Activated CD4-positive, alpha-beta T cell treated with anti-CD3 and anti-CD28 coated beads, Interleukin-2, amount 50 U/mL, for 1 hour (primary cell): ENCODE measurements at places on chromosomes 7 and 10.

DNA sequence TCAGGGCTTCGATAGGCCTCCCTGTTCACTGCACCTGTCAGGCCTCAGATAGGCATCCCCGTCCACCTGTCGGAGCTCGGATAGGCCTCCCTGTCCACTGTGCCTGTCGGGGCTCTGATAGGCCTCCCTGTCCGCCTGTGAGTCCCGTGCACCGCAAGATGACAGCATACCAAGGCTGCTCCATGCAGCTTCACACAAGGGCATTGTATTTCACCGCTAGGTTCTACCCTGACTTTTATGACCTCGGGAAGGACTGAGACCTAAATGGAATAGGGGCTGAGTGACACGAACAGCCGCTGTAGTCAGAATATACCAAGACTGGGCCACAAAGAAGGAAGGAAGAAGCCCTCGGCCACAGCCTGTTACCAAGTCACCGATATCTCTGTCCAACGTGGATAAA is 271.2 kb downstream of the DIP2C start:
- DNase-seq: no peak

DNA sequence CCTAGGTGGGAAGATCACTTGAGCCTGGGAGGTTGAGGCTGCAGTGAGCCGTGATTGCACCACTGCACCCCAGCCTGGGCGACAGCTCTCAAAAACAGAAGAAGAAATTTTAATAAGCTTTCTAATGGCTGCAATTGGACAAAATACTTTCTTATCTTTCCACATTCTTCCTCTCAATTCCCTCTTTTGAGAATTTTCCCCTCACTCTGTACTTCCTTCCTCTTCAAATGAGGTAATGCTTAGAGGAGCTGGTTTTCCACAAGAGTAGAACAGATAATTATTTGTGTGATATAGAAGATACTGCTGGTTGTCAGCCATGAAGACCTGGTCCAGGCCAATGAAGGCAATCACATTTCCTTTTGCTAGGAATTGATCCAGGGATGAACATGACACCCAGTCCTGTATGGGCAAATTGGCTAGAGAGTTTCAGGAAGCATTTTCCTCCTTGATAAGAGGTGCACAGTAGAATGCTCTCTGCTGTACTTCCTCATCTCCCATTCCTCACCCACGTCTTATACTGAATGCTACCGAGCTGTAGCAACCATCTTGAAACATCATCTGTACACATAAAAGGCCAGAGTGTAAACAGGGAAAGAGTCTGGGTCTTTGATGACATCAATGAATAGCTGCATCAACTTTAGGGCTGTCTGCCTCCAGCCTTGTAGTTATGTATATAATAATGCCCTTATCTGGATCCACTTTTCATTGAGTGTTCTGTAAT is 103.9 kb downstream of the CDK6 start:
- no peak for DNase-seq

DNA sequence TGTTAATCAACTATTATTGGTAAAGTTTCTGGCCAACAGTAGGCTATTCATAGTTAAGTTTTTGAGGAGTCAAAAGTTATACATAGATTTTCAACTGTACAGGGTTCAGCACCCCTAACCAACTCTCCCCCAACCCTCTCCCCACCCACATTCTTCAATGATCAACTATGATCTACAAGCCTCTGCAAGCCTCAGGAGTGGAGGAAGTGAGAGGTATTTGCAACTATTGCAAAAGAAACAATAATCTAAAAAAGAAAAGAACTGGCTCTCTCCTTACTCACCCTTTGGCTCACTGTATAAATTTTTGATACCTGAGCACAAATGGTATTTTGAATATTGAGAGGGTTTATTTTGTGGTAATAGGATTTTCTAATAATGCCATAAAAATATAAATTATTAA is 179.8 kb downstream of the IPMK start:
- no peak for DNase-seq

DNA sequence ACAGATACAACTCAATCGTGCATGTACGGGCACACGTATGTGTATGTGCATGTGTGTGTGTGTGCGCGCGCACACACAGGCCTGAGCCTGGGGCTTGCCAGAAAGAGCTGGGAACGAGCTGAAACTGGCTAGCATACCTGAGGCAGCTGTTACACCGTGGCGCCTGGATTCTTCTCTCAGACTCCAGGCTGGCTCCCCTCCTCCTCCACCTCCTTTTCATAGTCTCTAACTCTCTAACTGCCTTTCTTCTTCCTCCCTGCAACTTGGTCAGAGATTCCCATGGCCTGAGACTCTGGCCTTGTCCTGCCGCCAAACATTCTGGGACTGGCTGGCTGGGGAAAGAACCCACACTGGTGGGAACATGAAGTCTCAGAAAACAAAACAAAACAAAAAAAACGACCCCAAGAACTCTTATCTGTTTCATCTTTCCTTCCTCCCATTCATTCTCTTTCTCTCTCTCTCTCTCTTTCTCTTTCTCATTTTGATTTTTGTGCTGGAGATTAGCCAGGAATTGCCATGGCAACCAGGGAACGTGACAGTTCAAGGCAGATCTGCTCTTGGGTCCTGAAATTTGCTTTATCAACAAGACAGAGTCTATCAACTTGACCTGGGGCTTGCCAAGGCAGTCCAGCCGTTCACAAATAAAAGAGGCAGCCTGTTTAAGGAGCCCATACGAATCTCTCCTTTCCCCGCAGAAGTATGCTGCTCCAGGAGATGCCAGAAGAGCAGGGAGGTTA is 76.8 kb upstream of the SEM1 start:
- no peak for DNase-seq

DNA sequence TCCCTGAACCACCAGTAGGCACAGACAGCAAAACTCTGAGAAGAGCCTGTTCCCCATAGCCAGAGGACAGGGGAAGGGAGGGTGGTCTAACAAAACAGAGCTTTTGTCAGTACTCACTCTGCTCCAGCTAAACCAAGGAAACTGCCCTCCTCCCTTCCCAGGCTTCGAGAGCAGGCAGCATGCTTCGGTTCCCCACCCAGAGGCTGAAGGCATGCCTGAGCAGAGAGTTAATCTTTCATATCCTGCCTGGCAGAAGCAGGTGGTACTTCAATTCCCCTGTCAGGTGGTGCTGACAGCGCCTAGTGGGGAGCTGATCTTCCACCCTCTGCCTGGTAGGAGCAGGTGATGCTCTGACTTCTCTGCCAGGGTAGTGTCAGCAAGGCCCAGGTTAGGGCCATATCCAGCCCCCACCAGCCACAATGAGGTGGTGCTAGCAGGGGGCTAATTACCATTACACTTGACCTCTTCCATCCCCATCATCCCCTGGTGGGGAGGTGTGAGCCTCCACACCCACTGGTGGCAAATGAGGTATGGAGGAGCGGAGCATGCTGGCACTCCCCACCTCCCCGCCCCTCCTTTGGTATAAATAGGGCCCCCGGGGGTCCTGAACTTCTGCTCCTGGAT is 35.1 kb downstream of the SDK1 start:
- no peak for DNase-seq

GRCh38 chr10:93608421-93608820 is 3.9 kb upstream of the PDE6C start:
- DNase-seq: no peak

GRCh38 chr7:1964913-1965578 is 267.7 kb downstream of the MAD1L1 start:
- DNase-seq: no peak

- DNase-seq: no peak
Measured at GRCh38 chr10:76404531-76404930, 973.1 kb downstream of the LRMDA start.

GRCh38 chr7:43591558-43592180 is 8.8 kb downstream of the STK17A start:
- DNase-seq: no peak

DNA sequence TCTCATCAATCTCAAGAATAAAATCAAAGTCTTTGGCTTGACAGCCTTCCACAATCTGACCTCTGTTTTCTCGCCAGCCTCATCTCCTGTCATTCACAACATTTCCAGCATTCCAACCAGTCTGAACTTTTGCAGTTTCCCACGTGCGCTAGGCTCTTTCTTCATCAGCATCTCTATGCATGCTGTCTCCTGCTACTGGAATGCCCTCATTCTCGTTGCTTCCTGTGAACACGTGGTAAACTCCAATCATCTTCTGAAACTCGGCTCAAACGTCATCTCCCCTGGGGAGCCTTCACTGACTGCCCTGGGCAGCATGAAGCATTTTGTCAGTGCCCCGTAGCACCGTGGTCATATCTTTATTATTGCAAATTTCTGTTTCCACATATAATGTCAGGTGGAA is 12.2 kb upstream of the RSBN1L start:
- DNase-seq: no peak

GRCh38 chr7:98548370-98548769 is 68.7 kb upstream of the NPTX2 start:
- no peak for DNase-seq

- peak; percentile 29 for DNase-seq
Measured at GRCh38 chr7:48154792-48155413, 16.4 kb upstream of the ABCA13 start.

DNA sequence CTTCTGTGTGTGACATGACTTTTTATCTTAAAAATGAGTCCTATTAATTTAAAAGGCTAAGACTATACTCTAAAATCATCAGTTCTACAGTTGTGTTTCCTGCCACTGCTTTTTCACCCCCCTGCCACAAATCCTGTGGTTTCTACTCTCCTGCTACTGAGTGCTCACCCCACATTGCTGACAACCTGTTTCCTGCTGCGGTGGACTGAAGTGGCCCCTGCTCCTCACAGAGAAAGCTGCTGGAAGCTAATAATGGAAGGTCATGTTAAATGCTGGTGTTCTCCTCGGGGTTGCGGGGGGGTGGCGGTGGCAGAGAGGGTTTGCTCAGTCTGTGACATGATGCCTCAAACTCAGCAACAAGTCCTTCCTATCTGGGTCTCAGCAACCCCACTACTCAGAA is 113.2 kb upstream of the INHBA start:
- DNase-seq: no peak

DNA sequence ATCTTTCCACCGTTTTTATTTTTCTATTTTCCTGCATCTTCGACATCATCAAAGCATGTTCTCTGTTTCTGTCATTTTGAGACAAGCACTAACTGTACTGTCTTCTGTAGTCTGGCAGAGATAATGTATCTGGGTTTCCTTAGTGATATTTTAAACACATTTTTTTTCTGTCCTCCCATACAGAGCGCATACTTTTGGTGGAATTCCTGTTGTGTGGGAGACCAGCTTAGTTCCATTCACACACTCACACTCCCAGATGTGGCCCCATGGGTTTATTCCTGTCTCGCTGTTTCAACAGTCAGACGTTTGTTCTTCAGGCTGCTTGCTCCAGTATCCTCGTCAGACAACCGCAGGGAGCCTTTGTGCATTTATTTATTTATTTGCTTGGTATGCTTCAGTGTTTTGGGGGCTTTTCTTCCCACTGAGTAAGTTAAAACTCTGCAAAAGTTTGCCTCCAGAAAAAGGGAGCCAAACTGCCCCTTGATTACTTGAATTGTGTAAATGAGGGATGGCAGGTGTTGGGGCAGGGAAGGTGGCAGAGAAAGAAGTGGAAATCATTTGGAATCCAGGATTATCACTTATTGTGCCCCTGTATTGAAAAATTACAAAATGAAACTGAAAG is 456.8 kb upstream of the KLF6 start:
- DNase-seq: no peak

GRCh38 chr10:21449288-21449966 is 76.1 kb downstream of the SKIDA1 start:
- DNase-seq: no peak

DNA sequence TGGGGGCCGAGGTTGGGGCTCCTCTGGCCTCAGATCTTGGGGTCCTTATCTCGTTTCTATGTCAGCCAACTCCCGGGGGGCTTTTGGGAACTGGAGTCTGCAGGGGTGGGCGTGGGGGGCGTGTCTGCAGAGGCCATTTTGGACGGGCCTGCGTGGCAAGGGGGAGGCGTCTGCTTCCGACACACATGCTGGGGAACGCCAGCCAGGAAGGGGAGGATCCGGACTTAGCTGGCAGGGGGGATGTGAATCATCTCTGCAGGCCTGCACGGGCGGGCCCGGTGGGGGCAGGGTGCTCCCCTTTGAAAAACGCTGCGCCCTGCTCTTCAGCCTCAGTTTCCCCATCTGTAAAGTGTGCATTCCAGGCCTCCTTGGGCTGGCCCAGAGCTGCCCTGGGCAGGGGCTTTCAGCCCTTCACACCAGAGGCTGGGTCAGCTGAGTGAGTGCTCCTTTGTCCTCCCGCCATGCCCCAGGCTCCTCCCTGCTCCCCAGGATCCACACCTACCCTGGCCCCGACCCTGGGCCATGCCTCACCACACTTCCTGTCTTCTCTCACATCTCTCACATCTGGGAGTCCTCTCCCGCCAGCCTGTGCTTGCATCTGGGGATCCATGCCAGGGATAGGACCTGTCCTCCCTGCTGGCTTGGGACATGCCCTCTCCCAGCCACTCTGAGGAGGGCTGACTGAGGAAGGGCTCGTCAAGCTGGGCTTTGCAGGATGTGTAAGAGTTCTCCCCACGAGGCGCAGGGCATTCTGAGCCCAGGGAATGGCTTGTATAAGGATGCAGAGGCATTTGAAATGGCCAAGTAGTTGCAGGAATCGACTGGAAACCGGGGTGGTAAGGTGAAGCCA is 172.6 kb upstream of the TNRC18 start:
- peak; percentile 42 for DNase-seq

DNA sequence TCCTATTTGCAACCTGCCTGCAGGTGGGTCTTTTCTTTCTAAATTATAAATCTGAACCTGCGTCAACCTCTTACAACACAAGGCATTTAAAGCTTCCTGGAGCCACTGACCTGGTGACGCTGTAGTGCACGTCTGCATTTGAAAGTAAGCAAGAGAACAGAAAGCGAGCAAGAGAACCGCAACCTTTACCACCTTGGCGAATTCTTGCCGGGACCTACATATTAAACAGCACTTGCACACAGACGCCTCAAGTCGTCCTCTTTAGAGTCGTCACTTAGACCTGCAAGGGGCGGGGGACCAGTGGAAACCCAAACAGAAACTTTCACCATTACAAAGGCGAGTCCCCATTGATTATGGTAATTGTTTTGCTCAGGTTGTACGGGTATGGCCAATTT is 9.5 kb downstream of the GLI3 start:
- no peak for DNase-seq

- DNase-seq: no peak
Measured at GRCh38 chr10:98267894-98268693, at the start of gene LOXL4. Gene LOXL4 (minus strand): TSS chr10:98268194. CDS start chr10:98263019, 5,175 bp downstream.

DNA sequence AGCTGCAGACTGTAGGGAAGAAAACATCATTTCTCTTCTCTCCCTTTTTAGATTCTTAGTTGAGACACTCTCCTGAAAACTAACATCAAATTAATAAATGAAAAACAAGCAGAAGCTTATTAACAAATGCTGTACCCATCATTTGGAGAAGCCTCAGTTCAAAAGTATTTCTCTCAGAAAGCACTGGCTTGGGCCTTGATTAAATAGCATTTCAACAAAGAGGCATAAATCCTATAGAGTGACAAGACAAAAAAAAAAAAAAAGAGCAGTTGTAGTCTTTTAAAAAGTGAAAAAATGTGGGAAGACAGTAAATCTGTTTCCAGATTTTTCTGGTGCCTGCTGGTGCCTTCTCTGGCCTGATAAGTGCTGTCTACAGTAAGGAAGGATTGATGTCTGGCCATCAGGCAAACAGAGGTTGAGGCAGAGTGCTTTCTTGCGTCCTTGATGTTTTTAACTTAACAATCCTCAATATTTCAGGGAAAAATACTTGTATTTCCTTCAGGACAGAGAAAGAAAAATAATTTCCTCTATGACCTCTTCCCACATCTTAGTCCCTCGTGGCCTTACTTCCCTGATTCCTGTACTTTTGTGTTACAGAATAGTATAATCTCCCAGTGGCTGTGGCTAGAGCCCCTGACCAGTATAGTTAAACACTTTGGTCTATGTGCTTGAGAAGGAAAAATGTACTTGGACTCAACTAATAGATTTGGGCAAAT is 300.5 kb downstream of the HGF start:
- DNase-seq: no peak
